ENCODE measurements at places on chromosomes 1 and 21.
A peak's percentile ranks its signal among the peaks of the same experiment; 100 is the strongest.

- DNase-seq: no peak
Observed at GRCh38 chr21:45987121-45987711, 5.6 kb downstream of the COL6A1 start.

- DNase-seq: no peak
Observed at GRCh38 chr1:9755441-9755995, 68.2 kb downstream of the CLSTN1 start.

DNA sequence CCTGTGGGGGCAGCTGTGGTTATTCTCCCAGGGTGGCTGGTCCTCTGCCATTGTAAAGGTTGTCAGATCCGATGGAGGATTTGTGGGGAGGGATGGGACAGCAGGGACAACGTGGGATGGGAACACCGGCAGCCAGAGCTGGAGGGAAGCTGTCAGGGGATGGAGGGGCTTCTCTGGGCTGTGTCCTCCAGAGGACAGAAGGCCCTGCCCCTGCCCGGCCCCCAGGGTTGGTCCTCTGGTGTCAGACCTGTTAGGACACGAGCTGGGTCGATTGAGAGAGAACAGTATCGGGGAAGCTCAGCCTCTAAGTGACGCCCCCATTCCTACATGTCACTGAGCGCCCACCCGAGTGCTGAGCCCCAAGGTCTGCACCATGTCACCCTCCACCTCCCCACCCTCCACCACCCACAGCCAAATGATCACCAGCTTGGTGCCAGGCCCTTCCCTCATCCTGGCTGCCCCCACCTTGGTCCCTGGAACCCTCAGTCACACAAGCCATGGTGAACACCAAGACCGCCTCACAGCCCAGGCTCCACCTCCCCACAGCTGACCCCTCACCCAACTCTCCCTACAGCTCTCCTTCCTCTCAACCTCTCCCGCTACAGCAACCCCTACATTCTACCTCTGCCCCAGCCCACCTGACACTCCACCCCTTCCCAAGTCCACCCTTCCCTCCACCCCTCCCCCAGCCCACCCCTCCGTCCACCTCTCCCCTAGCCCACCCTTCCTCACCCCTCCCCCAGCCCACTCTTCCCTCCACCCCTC, 244.4 kb downstream of the MATN1 start:
- DNase-seq: peak; percentile 43

DNA sequence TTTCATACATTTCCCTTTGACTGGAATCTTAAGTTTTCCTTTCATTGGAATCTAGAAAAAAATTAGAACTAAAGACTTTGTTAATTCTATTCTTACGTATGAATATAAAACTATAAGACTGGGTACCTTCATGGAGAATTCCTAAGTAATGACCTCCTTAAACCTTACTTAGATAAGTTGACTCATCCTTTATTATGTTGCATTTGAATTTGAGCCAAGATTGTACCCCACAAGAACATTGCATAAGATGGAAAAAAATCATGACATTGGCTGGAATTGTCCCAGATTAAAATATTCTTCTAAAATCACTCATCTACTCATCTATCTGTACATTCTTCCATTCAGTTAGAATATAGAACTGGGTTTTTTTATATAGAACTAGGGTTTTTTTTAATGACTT, 137.4 kb downstream of the C1orf21 start:
- DNase-seq: no peak

GRCh38 chr1:182953826-182954225, 860 bp upstream of the SHCBP1L start:
- no peak for DNase-seq
